PC-9 (cell line): ENCODE measurements at places on chromosomes 5 and 9. TPM values are rescaled to one million over a fixed set of nuclear protein-coding genes. Genes with fewer than 3 reads are reported as not detected.
A peak's percentile ranks its signal among the peaks of the same experiment; 100 is the strongest.

DNA sequence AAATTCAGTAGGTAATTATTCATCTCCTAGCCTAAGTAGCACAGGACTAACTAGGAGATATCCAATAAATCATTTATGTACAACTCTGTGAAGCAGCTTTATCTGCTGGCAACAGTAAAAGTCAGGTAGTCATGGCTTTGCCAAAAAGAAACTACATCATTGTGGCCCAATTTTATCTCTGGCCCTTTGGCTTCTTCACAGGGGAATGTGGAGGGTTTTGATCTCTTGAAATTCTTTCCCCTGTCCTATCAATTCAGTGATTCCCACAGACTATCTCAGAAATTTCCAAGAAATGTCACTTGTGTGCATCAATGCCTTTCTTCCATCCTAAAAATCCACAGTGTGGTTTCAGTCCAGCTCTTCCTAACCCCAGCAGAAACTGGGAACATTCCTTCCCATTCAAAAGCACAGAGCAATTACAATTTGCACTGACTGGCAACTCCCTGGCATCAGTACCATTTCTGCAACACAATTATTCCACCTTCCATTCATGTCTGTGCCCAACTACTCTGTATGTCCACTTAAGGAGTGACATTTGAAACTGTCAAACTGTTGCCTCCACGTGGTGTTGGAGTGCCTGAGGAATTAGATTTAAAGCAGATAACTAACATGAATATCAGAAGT lies 6.6 kb downstream of the CDC14B start:
- no peak for DNase-seq
- peaks cover 34% of the 10 kb centered on the region for H3K4me1 ChIP-seq
- H3K27me3 ChIP-seq = no peaks in the 10 kb centered on the region

DNA sequence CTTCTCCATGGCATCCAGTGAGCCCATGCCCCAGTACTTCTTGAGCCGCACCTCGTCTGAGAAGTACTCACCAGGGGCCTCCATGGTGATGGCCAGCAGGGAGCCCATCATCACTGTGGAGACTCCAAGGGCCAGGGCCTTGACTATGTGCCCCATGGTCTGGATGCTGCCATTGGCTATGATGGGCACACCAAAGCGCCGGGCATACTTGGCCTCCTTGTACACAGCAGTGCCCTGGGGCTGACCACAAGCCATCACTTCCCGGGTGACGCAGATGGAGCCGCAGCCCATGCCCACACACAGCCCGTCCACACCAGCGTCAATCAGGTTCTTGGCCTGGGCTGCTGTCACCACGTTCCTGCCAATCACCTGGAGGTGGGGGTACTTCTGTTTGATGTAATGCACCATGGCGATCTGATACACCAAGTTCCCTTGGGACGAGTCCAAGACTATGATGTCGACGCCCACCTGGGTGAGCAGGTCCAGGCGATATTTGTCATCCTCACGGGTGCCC lies 7.0 kb upstream of the DCAF12 start:
- no peak overlapping the region for H3K27ac ChIP-seq
- no peaks in the 10 kb centered on the region for H3K36me3 ChIP-seq
- H3K27me3 ChIP-seq = no peaks in the 10 kb centered on the region
- H3K4me1 ChIP-seq = peaks cover 12% of the 10 kb centered on the region; the same call in 1 of the 2 replicates
- no peak for DNase-seq

DNA sequence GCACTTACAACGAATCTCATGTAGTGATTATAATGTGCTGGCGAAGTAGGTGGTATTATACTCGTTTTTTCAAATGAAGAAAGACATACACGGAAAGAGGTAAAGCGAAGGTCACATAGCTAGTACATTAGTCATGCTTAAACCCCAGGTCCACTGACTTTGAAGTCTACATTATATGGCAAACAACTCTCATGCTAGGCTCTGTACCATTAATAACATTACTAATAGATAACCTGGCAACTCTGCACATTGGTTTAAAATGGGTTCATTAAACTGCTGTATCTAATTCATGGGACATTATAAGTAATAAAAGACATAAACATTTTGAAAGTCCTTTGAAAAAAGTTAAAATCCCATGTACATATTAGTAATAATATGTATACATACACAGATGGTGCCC lies 21.2 kb downstream of the FYB1 start:
- H3K27me3 ChIP-seq = no peaks in the 10 kb centered on the region
- DNase-seq = no peak
- H3K4me1 ChIP-seq = peaks cover 51% of the 10 kb centered on the region
- H3K36me3 ChIP-seq = no peaks in the 10 kb centered on the region; the same call in 1 of the 2 replicates
- H3K27ac ChIP-seq = no peak overlapping the region

Gene IL4
- total RNA-seq = not detected in 2 replicates

Gene ERGIC1
- 106 and 159 TPM in 2 replicates for total RNA-seq

DNA sequence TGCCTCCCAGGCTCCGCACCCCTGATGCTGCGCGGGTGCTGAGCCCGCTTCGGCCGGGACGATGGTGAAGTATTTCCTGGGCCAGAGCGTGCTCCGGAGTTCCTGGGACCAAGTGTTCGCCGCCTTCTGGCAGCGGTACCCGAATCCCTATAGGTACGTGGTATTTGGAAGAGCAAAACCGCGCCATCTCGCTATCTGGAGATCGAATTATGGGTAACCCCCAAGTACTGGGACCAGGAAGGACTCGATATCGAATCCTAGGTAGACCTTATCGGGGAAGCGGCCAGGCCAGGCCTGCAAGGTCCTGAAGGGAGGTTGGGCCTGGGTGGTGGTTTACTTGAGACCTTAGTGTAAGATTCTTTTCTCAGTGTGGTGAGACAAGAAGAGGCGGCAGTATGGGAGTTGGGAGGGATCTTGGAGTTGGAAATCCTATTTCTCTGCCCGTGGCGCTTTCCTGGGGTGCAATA lies 359 bp downstream of the PRELID1 start:
- H3K4me3 ChIP-seq = peak overlapping the region; percentile 100
- H3K36me3 ChIP-seq = peaks cover 3% of the 10 kb centered on the region; the same call in 1 of the 2 replicates

Gene PHAX
- total RNA-seq = 21.5 and 30.6 TPM in 2 replicates

GRCh38 chr5:110940136-110940535 lies 131.4 kb upstream of the TSLP start:
- no peaks in the 10 kb centered on the region for H3K4me1 ChIP-seq
- no peaks in the 10 kb centered on the region; the same call in 1 of the 2 replicates for H3K27me3 ChIP-seq
- no peak overlapping the region for H3K27ac ChIP-seq
- H3K36me3 ChIP-seq = no peaks in the 10 kb centered on the region
- no peak for DNase-seq

Gene TTF1
- 16.0 and 18.5 TPM in 2 replicates for total RNA-seq

DNA sequence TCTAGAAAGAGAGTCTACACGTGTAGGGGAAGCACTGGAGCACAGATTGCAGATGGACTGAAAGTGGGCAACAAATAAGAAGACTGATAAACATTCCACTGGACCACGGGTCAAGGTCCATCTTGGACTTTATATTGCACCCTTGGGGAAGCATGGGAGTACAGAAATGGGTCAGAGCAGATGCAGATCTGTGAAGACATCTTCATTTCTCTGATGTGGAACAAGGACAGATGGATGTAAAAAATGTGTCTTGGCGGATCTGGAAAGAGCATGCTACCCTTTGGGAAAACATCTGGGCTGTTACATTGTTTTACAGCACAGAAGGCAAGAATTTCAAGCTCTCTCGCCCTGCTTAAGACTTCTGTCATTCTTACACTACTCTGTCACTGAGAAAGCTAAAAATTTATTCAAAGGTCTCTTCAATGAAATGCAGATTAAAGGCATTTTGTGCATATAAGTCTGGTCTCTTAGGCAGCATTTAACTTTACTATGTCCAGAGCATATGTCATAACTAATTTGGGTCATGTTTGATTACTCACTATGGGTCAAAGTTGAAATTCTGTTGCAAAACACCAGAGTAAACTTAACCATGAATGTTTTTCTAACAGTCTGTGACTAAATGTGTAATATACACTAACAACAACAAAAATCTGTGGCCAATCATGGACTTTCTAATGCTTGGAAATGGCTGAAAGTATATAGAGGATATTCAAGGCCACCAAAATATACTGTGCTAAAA lies 756.4 kb upstream of the DMAC1 start:
- no peaks in the 10 kb centered on the region for H3K4me1 ChIP-seq
- no peaks in the 10 kb centered on the region for H3K36me3 ChIP-seq
- no peak for DNase-seq
- H3K27me3 ChIP-seq = no peaks in the 10 kb centered on the region
- no peak overlapping the region for H3K27ac ChIP-seq

Gene FBP1
- total RNA-seq = 34.9 and 35.0 TPM in 2 replicates

Gene DUSP1
- total RNA-seq = 10.3 and 18.4 TPM in 2 replicates

DNA sequence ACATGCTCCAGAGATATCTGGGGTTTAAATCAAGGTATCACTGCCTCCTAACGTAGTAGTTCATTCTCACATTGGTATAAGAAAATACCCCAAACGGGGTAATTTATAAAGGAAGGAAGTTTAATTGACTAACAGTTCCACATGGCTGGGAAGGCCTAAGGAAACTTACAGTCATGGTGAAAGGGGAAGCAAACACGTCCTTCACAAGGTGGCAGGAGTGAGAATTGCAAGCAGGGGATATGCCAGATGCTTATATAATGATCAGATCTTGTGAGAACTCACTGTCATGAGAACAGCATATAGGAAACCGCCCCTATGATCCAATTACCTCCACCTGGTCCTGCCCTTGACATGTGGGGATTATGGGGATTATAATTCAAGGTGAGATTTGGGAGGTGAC lies 1280.2 kb upstream of the C9orf72 start:
- DNase-seq = no peak
- no peaks in the 10 kb centered on the region for H3K4me1 ChIP-seq
- H3K27me3 ChIP-seq = no peaks in the 10 kb centered on the region
- no peak overlapping the region for H3K4me3 ChIP-seq

Gene IL9
- total RNA-seq = not detected in 2 replicates

DNA sequence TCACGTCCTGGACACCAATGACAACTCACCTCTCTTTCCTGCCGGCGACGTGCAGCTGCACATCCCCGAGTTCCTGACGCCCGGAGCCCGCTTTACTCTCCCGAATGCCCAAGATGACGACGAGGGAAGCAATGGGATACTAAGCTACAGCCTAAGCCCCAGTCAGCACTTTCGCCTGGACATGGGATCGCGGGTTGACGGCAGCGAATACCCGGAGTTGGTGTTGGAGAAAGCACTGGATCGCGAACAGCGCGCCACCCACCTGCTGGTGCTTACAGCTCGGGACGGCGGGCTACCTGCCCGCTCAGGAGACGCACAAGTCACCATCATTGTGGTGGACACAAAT lies 1.1 kb downstream of the PCDHAC1 start:
- H3K27ac ChIP-seq = no peak overlapping the region
- no peaks in the 10 kb centered on the region for H3K36me3 ChIP-seq
- H3K27me3 ChIP-seq = no peaks in the 10 kb centered on the region
- peak overlapping the region; percentile 35; the same call in 1 of the 2 replicates for H3K4me3 ChIP-seq

Gene IL31RA
- 2.0 TPM in 2 replicates for total RNA-seq

GRCh38 chr5:50547303-50547702 lies 106.2 kb upstream of the EMB start:
- DNase-seq = no peak
- H3K36me3 ChIP-seq = no peaks in the 10 kb centered on the region
- no peak overlapping the region for H3K27ac ChIP-seq
- H3K4me3 ChIP-seq = no peak overlapping the region
- H3K4me1 ChIP-seq = no peaks in the 10 kb centered on the region
- no peaks in the 10 kb centered on the region for H3K27me3 ChIP-seq

Gene SCAMP1
- total RNA-seq = 38.7 and 41.1 TPM in 2 replicates

DNA sequence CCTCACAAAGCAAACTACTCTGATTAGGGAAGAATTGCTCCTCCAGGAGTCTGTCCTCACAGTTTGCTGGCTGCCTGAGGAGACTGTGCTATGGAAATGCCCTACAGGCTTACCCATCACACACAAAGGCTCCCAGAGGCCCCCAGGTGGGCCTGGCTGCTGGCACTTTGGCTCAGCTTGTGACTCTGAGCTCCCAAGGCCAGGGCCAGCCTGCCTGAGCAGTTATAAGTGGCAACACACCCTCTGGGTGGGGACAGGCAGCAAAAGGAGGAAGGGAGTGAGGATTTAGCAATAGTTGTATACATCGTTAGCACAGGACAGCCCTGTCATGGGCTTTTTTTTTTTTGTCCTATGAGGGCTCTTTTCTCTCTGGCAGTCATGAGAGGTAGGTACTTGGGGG lies 103.5 kb downstream of the DAPK1 start:
- DNase-seq = peak; percentile 76
- no peak overlapping the region for H3K4me3 ChIP-seq
- no peaks in the 10 kb centered on the region for H3K27me3 ChIP-seq
- peaks cover 61% of the 10 kb centered on the region for H3K4me1 ChIP-seq
- H3K27ac ChIP-seq = peak overlapping the region; percentile 56
- no peaks in the 10 kb centered on the region for H3K36me3 ChIP-seq

Gene C9
- not detected in 2 replicates for total RNA-seq

DNA sequence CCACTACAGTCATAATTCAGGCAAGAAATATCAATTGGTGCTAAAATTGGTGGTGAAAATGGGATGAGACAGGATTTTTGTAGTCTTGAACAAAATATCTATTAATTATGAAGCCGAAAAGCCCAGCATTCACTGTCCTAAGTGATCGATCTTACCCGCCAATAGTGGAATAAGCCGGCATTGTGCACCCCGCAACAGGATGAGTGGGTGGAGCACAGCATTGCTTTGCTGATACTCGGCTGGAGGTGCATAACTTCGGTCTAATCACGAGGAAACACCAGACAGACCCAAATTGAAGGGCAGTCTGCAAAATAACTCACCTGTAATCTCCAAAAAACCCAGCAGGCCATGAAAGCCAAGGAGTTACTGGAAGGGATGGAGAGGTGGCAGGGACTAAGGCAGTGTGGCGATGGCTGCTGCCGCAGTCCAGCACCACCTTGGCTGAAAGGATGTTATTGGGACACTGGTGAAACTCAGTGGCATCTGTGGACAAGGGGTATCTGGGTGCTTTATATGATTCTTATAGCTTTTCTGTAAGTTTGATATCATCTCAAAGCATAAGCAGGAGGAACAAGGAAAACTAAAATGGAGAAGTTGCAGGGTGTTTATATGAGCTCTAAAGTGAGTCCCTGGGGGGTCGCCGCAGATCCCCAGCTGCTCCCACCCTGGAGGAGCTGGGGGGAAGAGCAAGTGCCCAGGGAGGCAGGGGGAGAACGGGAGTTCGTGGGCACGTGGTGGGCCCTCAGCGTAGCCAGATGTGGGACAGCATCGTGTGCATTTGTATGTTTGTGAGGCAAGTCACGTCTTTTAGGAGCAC lies 45.2 kb downstream of the AHRR start:
- no peak overlapping the region for H3K27ac ChIP-seq
- H3K4me3 ChIP-seq = no peak overlapping the region
- H3K27me3 ChIP-seq = no peaks in the 10 kb centered on the region
- no peaks in the 10 kb centered on the region for H3K4me1 ChIP-seq

Gene TNFSF15
- 0.33 and 0.55 TPM in 2 replicates for total RNA-seq

DNA sequence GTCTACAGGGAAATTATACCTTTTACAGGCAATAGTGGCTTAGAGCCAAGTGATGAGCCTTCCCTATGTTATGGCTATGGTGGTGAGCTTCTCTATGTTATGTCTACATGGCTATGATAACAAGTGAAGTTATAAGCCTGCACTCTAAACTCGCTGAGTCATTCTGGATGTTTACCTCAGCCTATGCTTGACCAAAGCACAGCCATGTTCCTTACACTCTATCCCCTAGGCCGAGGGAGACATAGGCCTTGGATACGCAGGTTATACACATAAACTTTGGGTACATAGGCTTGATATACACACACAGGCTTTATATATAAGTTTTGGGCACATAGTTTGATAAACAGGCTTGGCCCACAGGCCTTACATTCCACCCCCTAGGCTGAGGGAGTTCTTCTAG lies 13.8 kb downstream of the DMAC1 start:
- H3K27ac ChIP-seq = no peak overlapping the region
- H3K4me1 ChIP-seq = no peaks in the 10 kb centered on the region
- no peak for DNase-seq
- no peak overlapping the region for H3K4me3 ChIP-seq
- no peaks in the 10 kb centered on the region for H3K36me3 ChIP-seq
